Hematopoietic multipotent progenitor cell treated with erythropoietin and hydrocortisone succinate and interleukin-3 and kit ligand, for 4 days (in vitro differentiated cells): ENCODE measurements at places on chromosomes 11 and 22.

DNA sequence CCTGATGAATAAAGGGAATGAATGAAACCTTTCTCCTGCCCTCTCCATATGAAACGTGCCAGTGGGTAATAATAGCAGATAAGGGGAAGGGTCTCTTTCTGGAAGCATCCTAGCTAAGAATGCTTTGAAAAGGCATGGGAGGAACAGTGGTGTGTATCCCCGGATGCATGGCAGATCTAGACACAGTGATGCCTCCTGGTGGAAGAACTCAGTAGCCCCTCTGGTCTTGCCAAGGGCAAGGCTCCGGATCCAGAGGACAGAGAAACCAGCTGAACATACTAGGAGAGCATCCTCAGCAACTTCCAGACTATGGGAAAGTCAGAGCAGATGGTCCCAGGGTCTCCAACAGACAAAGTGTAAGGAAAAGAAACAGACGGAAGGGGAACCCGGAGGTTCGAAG, 6.4 kb downstream of the BAIAP2L2 start:
- peak; percentile 49 for DNase-seq

- DNase-seq = no peak
Observed at GRCh38 chr11:102836290-102836875, 7.0 kb downstream of the MMP3 start.

- DNase-seq = peak; percentile 63
Observed at GRCh38 chr11:99739464-99740089, 718.8 kb downstream of the CNTN5 start.

GRCh38 chr11:6232899-6233298, 1.5 kb downstream of the FHIP1B start:
- DNase-seq = no peak

DNA sequence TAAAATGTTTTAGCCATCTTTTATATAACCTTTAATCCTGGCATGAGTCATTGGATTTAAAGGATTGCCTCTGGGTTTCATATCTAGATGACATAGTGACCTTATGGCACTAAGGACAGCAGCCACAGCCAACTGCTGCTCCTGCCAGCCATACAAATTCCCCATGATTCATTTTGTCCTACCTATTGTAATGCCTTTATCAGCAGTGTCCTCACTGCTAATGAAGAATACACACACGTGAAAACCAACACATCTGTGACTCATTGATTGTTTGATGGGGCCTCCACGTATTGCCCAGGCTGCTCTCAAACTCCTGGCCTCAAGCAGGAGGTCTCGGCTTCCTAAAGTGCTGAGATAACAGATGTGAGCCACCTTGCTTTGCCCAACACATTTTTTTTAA, 1.8 kb downstream of the LDHAL6A start:
- DNase-seq = peak; percentile 10

GRCh38 chr11:76234021-76234415, 27.7 kb upstream of the WNT11 start:
- DNase-seq = peak; percentile 33
